Smooth muscle cell of the brain vasculature (primary cell): ENCODE measurements at places on chromosomes 2 and 18.

DNA sequence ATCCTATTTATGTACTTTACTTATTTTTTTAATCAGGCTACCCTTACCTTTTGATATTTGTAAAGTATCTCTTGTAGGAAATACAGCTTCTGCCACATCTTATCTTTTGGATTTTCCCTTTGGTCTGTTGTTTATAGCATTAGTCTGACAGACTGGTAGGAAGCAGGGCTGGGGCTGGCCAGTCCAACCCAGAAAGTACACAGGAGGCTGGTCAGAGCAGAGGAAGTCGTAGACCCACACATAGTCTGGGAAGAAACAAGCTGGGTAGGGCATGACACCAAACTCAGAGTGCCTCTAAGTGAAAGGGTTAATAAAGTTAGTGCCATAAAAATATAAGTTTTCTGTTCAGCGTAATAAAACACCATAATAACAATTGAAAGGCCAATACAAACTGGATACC lies 51.7 kb downstream of the BOLA3 start:
- DNase-seq = no peak

DNA sequence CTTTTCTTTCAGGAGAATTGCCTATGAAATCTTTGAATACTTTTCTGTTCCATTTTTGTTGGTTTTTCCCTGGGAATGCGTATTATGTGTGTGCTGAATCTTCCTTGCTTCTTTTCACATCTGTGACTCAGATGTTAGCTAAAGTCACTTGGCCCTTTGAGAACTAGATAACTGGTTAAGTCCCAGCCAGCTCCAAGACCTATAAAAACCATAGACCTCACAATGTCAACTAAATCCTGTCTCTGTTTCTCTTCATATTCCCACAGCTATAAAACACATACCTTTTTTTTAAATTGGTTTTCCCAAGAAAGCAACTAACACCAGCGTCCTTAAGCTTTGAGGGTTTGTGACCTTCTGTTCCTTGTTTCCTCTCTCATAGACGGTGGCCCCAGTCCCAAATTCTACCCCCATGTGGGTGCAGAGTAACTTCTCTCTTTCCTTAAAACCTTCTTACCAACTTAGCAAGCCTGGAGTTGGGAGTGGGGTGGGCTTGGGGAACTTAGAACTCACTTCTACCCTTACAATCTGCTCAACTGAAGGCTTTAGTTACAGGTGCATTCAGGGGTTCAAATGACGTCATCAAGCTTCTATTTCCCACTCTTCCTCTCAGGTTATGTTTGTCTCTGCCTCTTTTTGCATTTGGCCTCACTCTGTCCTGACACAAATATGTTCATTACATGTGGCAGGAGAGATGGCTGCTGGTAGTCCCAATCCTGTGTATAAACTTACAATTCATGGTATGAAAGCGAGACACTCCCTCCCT lies 58.1 kb upstream of the TGIF1 start:
- DNase-seq = no peak

DNA sequence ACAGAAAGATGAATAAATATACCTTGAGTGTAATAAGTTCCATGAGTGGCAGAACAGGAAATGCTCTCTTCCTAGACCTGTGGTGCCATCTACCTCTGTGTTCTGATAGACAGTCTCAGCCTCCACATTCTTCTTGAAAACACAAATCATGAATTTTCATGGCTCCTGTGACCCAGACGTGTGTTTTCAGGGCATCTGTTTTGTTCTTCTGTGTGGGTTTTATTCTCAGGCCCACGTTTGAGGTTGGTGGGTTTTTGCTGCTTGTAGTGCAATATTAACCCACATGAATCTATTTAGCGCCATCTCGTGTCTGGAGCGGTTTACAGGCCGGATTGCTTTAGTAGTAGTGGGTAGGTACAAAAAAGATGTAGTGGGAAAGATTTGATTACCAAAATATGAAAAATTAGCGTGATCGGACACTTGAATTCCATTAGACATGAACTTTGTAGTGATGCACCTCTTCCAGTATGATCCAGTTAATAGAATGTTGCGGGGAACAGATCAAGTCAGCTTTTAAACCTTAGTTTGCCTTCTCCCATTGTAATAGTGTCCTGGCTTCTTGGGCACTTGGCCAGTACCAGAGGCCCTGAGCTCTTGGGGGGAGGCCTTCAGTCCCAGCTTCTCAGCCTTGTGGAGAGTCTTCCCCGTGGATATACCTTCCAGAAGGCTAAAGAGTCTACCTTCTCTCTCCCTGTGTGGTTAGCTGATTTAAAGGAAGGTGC lies 256.5 kb downstream of the TPGS2 start:
- DNase-seq = no peak

- DNase-seq = no peak
Observed at GRCh38 chr2:170713543-170714380, 1.4 kb upstream of the SP5 start.

GRCh38 chr2:224173933-224174332 lies 134.8 kb upstream of the SERPINE2 start:
- no peak for DNase-seq
